ENCODE measurements at places on chromosomes 11 and 22.

DNA sequence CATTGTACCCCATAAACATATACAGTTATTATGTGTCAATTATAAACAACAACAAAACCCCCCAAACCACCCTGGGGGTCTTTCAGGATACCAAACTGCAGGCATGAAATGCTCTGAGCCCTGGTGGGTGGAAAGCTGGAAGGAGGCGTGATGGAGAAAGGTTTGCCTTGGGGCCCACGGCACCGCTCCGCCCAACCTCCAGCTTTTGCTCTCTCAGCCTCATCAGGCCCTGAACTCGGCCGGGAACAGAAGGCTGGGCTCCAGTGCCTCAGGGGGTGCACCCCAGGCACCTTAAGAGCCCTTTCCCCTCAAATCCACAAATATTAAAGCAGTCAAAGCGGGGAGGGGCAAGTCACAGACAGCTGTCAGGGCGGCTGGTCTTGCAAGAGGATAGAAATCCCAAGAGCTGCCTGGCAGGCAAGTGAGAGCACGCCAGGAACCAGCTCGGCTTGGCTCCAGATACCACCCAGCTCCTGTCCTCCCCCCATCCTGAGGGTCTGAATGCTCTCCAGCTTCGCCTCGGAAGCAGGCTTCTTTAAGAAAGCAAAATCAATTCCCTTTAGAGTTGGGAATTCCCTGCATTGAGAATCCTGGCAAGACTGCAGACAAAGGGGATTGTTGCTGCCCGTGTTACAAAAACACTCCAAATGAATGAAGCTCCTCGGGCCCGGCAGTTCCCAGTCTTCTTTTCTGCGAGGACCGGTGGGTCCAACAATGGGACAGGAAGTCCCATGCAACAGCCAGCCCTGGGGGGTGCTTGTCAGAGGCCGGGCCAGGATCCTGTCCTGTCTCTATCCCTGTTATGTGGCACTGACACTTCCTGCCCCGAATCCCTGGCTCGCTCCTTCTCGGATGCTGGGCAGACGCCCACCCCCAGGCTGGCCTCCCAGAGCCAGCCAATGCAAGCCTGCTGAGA is 80.8 kb downstream of the NAT10 start:
- peak; percentile 63 for DNase-seq

DNA sequence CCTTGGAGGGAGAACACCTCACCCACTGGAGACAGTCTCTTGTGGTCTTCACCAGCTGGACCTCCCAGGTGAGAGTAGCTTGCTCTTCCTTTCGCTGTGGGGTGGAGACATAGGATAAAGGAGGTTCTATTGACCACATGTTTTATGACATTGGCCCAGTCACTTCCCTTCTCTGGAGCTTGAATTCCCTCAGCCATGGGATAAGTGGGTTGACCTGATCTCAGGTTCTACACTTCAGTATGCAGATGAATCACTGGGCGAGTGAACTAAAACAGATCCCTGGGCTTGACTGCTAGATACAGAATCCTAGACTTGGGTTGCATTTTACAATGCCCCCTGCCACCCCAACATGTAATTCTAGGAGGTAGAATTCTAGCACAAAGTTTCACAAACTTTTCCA is 54.8 kb upstream of the PRSS23 start:
- DNase-seq, result no peak

GRCh38 chr11:134597452-134597851 is 185.4 kb upstream of the B3GAT1 start:
- DNase-seq, result no peak

DNA sequence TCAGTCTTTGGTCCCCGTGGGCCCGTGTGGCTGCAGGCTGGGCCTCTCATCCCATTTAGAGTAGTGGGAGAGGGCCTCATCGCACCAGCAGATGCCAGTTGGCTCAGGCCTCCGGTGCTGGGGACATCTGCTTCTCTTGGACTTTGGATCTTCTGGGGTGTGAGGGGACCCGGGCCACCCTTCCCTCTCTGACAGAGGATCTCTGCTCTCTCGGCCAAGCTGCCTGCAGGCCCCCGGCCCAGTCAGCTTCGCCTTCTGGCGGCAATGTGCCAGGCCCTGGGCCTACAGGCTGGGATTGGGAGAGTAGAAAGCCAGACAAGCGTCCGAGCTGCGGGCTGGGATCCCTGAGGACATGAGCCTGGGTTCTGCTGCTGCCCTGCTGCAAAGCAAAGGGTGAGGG is 15.0 kb upstream of the FGF3 start:
- no peak for DNase-seq

- DNase-seq, result no peak
Measured at GRCh38 chr22:37402184-37402506, 25.1 kb downstream of the ELFN2 start.

DNA sequence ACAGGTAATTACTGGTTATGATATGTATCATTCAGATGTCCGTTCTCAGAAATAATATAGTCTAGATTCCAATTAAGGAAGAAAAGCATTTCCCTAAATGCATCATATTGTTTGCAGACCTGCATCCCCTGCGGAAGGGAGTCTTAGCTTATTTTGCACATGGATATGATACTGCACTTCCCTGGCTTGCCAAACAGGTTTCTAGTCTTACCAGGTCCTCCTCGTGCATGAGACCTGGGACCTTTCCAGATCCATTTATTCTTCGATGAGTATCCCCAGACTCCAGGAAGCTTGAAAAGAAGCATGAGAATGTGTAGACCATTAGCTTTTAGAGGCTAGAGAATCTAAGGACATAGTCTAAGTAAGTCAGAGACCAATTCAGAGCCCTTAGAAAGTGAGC is 30.6 kb downstream of the CYB5R2 start:
- no peak for DNase-seq

DNA sequence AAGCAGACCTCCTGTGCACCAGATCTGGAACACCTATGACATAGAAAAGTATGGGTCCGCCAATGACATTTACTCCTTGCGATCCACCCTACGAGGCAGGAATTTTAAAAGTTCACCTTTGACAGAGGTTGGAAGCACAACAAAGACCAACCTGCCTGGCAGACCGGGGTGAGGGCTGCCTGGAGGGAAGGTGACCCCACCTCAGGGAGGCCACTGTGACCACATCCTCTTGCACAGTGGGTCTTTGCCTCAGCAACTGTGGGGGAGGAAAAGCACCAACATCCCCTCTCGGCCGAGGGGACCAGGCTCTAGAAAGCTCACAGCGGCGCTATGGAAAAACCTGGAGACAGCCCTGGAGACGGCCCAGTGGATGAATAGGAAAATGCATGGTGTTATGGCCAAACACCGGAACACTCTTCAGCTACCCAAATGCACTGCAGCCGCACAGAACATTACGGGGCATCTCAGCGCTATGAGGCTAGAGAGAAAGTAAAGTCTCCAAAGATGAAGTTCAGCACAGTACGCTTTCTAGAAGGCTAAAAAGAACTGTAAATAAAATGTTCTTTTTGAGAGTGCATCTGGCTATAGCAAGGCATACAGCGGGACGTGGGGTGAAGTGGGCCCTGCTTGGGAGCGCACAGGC is 1.8 kb upstream of the SHISAL1 start:
- no peak for DNase-seq

- DNase-seq, result no peak
Measured at GRCh38 chr11:35065566-35065965, 73.4 kb upstream of the CD44 start.

GRCh38 chr11:97856666-97857065 is 1164.1 kb upstream of the CNTN5 start:
- peak; percentile 68 for DNase-seq

GRCh38 chr11:40425168-40425567 is 1034.3 kb downstream of the LRRC4C start:
- peak; percentile 1 for DNase-seq

- DNase-seq, result no peak
Measured at GRCh38 chr22:49457946-49458707, 369.5 kb downstream of the BRD1 start.

DNA sequence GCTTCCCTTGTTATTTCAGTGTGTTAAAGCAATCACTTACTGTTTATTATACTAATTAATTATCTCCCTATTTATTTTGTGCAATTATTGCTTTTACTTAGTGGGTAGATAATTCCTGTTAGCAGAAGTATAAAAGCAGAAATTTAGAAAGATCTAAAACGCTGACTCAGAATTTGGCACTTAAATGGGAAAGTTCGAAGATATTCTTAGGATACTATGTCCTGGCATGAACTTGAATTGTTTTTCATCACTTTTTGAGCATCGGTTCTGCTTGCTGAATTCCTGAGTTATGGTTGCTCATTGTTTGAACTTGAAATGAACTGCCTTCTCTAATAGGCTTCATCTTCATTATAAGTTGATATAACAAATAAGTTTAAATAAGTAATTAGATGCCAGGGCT is 325.4 kb downstream of the JRKL start:
- DNase-seq, result no peak

- peak; percentile 19 for DNase-seq
Measured at GRCh38 chr11:14774721-14775120, 117.3 kb downstream of the CYP2R1 start.

- DNase-seq, result peak; percentile 10
Measured at GRCh38 chr11:18633256-18634139, 644 bp downstream of the SPTY2D1 start.

DNA sequence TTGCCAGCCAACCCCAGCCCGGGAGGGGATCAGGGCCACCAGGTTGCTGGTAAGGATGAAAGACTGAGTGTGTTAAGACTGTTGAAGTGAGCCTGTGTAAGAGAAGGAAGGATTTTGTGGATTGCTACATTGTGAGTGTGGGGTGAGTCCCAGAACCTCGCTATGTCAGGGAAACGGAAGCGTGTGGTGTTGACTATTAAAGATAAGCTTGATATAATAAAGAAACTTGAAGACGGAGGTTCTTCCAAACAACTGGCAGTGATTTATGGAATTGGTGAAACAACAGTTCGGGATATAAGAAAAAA is 627 bp downstream of the JRKL start:
- no peak for DNase-seq

DNA sequence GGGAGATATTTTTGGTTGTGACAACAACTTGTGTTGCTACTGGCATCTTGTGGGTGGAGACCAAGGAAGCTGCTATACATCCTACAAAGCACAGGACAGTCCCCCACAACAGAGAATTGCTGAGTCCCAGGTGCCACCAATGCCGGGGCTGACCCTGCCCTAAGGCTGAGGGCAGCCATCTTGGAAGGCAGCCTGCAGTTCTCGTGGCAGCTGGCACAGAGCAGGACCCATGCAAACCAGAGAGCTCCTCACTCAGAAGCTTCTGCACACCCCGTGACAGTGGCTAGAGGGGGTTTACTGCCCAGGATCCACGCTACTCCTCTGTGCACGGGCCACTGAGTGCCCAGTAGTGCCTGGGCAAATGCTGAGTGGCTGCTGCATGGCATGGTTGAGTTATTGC is 143.4 kb downstream of the CTTN start:
- no peak for DNase-seq

- no peak for DNase-seq
Measured at GRCh38 chr11:34811858-34812257, 104.3 kb downstream of the APIP start.

- DNase-seq, result no peak
Measured at GRCh38 chr22:44494497-44494896, 3.5 kb downstream of the RTL6 start.

GRCh38 chr11:43498561-43498960 is 139.8 kb downstream of the TTC17 start:
- DNase-seq, result no peak

- DNase-seq, result no peak
Measured at GRCh38 chr11:18324381-18324780, 2.0 kb downstream of the GTF2H1 start.

GRCh38 chr11:8337130-8337795 is 73.6 kb upstream of the LMO1 start:
- no peak for DNase-seq

DNA sequence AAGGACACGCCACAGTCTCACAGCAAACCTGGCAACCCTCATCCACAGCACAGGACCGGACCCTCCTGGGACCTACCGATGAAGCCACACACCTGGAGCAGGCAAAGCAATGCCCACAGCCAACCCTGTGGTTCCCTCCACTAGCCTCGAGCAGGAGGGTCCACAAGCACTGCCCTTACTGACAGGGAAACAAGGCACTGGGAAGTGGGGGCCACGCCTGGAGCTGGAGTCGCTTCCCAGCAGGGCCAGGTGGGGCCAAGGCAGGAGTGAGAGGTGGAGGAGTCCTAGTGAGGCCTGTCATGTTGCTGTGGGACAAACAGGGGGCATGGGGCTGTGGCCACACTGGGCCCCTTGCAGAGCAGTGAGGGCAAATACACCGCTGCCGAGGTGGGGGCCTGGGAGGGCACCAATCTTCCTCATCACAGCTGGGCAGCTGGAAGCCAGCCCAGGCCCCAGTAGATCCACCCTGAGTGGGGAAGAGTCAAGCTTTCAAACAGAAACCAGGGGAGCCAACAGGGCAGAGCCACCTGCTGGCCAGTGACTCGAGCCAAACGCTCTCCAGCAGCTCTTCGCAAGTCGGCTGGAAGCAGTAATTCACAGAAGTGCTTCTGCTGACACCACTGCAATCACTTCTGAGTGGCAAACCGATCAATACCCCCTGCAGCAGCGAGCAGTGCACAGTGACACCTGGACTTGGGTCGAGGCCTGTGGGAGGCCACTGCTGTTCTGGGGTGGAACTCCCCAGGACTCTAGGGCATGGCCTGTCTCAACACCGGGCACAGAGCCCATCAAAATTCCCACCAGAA is 13.7 kb downstream of the SULT4A1 start:
- DNase-seq, result peak; percentile 57

DNA sequence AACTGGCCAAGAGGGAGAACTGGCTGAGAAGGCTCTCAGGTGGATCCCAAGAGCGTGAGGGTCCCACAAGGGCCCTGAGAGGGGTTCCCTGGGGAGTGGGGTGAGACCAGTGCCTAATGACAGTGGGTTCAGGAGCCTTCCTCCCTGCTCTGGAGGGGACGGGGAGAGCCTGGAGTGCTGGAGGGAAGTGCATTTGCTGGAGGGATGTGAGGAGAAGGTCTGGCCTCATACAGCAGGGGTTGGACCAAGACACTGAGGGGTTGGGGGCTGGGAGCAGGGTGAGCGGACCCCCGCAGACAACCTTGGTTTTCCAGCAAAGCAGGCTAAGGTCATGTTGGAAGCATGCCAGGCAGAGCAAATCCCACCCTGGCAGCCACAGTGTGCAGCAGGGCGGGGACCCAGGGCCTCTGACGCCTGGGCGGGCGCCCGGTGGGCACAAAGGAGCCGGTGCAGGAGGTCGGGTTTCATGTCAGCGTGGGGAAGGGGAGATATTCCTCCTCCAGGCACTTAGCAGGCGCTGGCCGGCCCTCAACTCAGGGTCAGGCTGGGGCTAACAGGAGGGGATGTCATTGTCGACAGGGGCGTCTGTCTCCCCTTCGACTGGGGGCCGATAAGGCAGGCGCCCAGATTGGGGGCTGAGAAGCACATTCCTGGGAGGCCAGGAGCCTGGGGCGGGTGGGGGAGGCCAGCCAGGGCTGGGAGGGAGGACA is 3.1 kb upstream of the DERL3 start:
- peak; percentile 34 for DNase-seq

GRCh38 chr11:121793916-121794315 is 322.1 kb downstream of the BLID start:
- DNase-seq, result no peak
